Testis (tissue), 5 donors: ENCODE measurements at places on chromosomes 11 and 22.

- no peak for DNase-seq
Measured at GRCh38 chr11:13290221-13290980, 12.8 kb downstream of the BMAL1 start.

GRCh38 chr11:61864814-61865775 lies 26.2 kb downstream of the FADS3 start:
- DNase-seq, result no peak

DNA sequence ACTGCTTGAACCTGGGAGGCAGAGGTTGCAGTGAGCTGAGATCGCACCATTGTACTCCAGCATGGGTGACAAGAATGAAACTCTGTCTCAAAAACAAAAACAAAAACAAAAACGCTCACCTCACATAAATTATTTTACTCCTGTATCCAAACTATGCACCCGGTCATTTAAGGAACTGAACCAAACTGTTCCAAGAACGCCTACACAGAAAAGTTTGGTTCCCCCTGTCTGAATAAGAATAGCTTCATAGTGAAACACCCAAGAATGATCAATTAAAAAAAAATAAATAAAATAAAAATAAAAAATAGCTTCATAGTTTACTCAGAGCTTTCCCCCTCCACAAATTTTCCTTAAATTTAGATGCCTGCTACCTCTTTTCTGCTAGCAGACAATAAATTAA lies 13.7 kb downstream of the NUP98 start:
- no peak for DNase-seq

DNA sequence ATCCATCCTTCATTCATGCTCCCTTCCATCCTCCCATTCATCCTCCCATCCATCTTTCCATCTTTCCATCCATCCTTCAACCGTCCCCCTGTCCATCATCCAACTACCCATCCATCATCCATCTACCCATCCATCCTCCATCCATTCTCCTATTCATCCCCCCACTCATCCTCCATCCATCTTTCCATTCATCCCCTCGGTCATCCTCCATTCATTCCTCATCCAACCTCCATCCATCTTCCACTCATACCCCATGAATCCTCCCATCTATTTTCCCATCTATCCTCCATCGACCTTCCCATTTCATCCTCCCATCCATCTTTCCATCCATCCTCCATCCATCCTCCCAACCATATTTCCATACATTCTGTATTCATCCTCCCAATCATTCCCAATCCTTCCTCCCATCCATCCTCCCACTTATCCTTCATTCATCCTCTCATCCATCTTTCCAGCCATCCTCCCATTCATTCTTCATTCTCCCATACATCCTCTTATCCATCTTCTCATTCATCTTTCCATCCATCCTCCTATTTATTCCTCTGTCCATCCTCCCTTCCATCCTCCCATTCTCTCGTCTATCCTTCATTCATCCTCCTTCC lies 29.9 kb downstream of the IGLL1 start:
- DNase-seq, result no peak

DNA sequence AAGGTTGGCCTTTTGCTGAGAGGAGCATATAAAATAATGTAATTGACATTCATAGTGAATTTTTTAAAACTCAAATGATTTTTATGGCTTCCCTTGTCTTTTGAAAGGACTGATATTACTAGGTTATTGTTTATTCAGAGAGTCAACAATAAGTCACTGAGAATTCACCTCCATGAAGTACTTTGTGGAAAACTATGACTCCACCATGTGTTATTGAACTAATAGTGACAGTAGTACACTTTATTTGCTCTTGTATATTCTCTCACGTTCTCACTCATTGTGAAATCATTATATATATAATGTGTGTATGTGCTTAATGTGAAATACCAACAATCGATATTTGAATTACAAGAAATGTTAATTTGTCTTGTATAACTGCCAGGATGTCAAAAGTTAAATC lies 267.4 kb upstream of the CCDC179 start:
- DNase-seq, result no peak

DNA sequence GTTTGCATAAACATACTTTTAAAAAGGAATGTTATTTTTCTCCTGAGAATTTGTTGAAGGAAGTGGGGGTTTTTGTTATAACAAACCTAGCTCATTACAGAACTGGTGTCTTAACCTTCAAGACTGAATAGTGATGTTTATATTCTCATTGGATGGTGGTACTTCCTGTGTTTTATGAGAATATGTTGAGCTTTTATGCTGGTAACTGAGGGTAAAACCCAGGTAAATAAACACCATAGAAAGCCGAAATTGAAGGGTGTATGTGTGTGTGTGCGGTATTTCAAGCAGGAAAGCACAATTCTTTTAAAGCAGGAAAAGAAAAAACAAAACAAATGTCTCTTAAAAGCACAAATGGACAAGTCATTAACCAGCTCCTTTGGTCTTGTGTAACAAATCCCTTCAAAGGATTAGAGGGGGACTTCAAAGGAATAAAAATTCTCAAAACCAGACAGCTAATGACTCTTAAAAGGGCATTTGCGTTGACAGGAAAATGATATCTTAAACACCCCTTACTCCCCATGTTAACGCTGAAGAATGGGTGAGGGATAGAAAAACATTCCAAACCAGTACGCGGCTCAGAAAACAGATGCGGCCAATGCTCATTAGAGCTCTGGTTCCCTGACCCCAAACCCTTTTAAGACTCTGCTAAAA lies 23.8 kb downstream of the LMO2 start:
- DNase-seq, result no peak

- DNase-seq, result peak; percentile 38
Measured at GRCh38 chr11:64206457-64207255, at the start of gene FERMT3. Gene FERMT3, plus strand, starts transcription at chr11:64206721. Its CDS starts 644 bp downstream, at chr11:64207365.

- DNase-seq, result no peak
Measured at GRCh38 chr11:83042964-83043711, 28.6 kb downstream of the RAB30 start.
